ENCODE measurements at places on chromosomes 1 and 21.

GRCh38 chr21:35046880-35047229 is 2.2 kb downstream of the RUNX1 start:
- no peak for DNase-seq

DNA sequence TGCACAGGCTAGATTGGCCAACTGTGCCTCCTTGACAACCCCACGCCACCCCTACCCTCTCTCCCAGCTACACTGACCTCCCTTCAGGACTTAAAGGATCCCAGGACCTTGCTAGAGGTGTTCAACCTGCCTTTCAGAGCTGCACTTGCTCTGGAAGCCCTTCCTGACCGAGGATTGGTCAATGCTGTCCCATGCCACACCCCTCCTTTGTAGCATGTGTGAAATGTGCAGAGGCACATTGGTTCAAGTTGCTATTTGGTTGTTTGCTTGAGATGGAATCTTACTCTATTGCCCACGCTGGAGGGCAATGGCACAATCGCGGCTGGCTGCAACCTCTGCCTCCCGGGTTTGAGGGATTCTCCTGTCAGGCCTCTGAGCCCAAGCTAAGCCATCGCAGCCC is 21.8 kb downstream of the ACTA1 start:
- no peak for DNase-seq

DNA sequence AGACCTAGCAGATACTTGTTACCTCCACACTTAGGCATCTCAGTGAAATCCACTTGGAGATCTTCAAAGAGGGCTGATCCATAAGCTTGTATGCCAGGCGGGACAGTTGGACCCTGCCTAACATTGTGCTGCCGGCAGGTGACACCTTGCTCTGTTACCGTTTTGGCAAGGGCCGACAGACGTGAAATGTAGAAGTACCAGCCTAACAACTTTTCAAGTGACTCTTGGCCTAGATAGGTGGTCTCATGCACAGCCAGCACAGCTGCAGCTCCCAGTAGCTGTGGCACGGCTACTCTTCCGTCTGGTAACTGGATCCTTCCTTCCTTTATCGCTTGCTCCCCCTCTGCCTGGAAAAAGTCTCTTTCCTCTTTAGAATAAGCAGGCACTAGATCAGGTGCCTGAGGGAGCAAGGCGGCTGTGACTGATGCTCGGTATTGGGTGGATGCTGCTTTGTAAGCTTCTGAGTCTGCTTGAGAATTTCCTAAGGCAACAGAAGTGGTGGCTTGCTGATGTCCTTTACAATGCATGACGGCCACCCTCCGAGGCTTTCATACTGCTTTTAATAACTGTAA is 713.5 kb downstream of the AMY1C start:
- DNase-seq: no peak

DNA sequence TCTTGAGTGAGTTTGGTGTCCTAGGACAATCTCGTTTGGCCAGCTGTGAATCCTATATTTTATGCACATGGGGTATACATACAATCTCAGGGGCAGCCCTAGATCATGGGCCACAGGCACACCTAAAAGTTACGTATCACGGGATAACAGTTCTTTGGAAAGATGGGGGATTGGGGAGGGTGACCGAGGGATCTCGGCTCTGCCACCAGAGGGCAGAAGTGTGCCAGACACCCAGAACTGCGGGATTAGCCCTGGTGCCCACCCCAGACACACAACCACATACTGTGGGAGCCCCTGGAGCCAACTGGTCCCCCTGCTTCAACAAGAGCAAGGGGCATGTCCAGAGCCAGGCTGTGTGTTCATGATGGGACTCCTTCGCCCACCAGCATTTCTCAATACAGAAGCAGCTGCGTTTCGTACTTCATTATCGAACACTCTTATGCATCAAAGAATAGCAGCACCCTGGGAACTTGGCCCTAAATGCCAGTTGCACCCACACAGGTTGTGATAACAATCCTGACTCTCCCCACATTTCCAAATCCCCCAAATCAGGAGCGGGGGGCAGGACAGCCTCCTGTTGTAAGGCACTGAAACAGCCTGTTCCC is 37.4 kb downstream of the TMCO4 start:
- peak; percentile 7 for DNase-seq
